ENCODE measurements at places on chromosomes 11 and 22.

GRCh38 chr11:6320411-6321155, at the start of gene CAVIN3:
Gene CAVIN3 (minus strand): TSS chr11:6320501. CDS start chr11:6320476, 25 bp downstream.
- DNase-seq: peak; percentile 48
- no peaks in the 10 kb centered on the region for H3K36me3 ChIP-seq
- peaks cover 52% of the 10 kb centered on the region for H3K4me1 ChIP-seq

DNA sequence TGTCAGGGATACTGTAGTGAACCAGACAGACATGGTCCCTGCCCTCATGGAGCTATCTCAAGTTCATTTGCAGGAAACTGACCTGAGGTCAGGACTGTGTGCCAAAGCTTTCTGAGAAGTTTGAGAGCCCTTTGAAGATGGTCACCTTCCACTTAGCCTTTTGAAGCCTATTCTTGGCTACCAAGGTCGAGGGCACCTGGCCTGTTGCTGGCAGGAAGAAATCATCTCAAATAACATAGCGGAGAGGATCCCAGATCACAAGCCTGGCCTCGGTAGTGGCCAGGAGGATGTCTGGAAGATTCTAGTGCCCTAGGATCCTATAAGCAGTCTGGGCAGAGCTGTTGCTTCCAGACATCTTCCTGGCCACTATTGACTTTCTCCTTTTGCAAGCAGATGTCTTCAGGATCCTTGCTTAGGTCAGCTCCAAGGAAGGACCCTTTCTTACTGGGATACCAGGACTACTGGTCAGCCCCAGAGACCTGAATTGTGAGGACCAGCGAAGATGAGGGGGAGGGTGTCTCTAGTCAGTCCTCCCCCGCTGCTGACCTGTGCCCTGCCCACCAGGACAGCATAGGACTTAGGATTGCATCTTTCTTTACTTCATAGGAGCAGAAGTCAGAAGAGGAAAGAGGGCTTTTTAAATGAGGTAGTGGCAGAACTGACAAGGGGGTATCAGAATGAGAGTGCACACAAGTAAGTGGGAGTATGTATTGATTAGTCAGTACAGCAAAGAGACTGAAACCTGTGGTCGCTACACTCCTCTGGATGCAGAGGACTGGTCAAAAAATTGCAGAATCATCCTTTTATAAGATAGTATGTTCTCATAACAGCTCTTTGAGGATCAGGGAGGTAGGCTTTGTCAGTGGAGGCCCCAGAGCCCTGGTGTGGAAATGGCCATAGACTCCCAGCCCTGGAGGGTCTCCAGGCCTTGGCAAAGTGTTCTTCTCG, 94.8 kb downstream of the TEAD1 start:
- H3K4me1 ChIP-seq: peaks cover 45% of the 10 kb centered on the region
- DNase-seq: no peak
- peak overlapping the region; percentile 17 for H3K27ac ChIP-seq
- H3K36me3 ChIP-seq: peaks cover 8% of the 10 kb centered on the region
- no peaks in the 10 kb centered on the region for H3K27me3 ChIP-seq
- peak overlapping the region; percentile 8 for H3K4me3 ChIP-seq

GRCh38 chr11:35344681-35345574, 74.4 kb downstream of the SLC1A2 start:
- H3K4me3 ChIP-seq: no peak overlapping the region
- no peaks in the 10 kb centered on the region for H3K27me3 ChIP-seq
- H3K36me3 ChIP-seq: no peaks in the 10 kb centered on the region
- no peak overlapping the region for H3K27ac ChIP-seq

DNA sequence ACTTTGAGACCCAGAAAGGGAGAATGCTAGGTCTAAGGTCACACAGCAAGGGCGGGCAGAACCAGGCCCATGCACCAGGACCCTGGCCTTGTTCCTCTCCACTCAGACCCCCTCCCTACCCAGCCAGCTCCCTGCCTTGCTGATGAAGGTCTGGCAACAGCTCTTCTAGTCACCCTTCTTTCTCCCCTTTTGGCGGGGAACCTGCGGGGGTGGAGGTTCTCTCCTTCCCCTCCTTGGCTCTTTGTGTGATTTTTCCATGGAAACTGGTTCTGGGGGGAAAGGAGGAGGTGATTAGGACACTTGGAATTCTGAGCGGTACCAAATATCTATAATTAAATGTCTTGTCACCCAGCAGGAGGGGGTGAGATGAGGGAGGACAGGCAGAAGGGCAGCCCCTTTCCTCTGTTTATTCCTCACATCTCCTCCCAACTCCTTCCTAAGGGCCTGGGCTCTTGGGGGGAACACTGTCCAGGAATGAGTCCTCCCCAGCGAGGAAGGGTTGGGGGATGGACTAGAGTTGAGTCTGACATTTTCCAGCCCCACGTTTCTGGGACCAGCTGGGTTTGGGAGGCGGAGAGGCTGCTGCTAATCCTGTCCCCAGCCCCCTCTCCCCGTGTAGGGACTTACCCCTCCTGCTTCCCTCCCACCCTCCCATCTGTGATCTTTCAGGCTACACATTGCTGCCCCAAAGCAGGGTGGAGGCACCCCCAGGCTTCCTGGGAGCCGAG, 7.4 kb downstream of the ARHGEF17 start:
- H3K4me1 ChIP-seq: peaks cover 24% of the 10 kb centered on the region
- H3K36me3 ChIP-seq: no peaks in the 10 kb centered on the region
- H3K27me3 ChIP-seq: no peaks in the 10 kb centered on the region
- DNase-seq: no peak

DNA sequence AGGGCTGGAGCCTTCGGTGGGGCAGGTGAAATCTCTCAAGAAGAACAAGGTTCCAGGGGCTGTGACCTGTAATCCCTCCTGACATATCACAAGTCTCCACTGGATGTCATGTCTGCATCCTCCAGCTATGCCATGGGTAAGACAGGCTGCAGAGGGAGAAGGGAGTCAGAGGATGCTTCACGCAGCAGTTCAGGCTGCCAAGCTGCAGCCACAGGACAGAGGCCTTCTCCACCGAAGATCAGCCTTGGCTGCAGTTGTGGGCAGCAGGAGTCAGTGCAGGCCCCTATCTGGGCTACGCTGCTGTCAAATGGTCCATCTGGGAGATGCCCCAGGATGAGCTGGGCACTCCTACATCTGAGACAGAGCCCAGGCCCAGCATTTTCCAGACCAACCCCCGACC, 25.0 kb downstream of the DKK3 start:
- no peaks in the 10 kb centered on the region for H3K27me3 ChIP-seq
- no peak overlapping the region for H3K4me3 ChIP-seq
- H3K27ac ChIP-seq: no peak overlapping the region
- no peaks in the 10 kb centered on the region for H3K36me3 ChIP-seq
- no peak for DNase-seq

DNA sequence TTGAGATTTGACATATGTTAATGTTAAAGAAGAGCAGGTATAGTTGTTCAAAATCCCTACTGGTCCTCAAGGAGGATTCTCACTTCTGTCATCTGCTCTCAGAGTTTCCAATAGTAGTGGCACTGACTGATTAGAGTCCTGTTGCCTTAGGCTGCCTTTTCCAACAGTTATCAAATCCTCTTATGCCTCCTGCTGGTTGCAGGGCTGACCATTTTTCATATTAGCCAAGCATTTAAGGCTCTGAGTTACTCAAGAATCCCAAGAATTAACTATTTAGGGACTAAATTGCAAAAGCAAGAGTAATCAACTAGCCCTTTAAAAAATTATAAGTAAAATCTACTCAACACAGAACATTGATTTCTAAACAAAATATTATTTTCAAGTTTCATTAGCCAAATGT, 212.0 kb upstream of the CHORDC1 start:
- H3K36me3 ChIP-seq: no peaks in the 10 kb centered on the region
- H3K4me1 ChIP-seq: no peaks in the 10 kb centered on the region
- no peak overlapping the region for H3K27ac ChIP-seq
- H3K27me3 ChIP-seq: no peaks in the 10 kb centered on the region
- no peak overlapping the region for H3K4me3 ChIP-seq

- H3K27me3 ChIP-seq: no peaks in the 10 kb centered on the region
- H3K4me1 ChIP-seq: peaks cover 13% of the 10 kb centered on the region
- H3K4me3 ChIP-seq: no peak overlapping the region
- no peak overlapping the region for H3K27ac ChIP-seq
- H3K36me3 ChIP-seq: no peaks in the 10 kb centered on the region
Observed at GRCh38 chr11:94922321-94923003, 50.9 kb downstream of the CWC15 start.

- no peak overlapping the region for H3K4me3 ChIP-seq
- DNase-seq: no peak
- no peaks in the 10 kb centered on the region for H3K27me3 ChIP-seq
- H3K27ac ChIP-seq: no peak overlapping the region
Observed at GRCh38 chr11:2122222-2122906, 16.8 kb downstream of the IGF2 start.

DNA sequence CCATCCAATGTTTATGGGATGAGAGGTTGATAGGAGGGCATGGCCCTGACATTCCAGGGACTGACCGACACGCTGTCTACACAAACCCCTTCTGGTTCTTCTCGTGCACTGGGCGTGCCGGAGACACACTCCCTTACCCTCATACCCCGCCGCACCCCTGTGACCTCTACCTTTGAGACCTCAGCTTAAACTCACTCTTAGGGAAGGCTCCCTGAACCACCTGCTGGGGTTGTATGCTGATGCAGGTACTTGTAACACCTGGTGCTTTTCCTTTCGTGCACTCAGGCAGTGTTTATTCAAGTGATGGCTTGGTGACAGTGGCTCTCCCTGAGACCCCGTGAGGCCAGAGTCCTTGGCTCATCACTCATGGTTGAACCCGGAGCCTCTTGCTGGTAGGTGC, 12.0 kb downstream of the PPARA start:
- DNase-seq: no peak
- no peak overlapping the region for H3K27ac ChIP-seq
- no peak overlapping the region for H3K4me3 ChIP-seq
- H3K36me3 ChIP-seq: no peaks in the 10 kb centered on the region
- H3K4me1 ChIP-seq: peaks cover 13% of the 10 kb centered on the region

DNA sequence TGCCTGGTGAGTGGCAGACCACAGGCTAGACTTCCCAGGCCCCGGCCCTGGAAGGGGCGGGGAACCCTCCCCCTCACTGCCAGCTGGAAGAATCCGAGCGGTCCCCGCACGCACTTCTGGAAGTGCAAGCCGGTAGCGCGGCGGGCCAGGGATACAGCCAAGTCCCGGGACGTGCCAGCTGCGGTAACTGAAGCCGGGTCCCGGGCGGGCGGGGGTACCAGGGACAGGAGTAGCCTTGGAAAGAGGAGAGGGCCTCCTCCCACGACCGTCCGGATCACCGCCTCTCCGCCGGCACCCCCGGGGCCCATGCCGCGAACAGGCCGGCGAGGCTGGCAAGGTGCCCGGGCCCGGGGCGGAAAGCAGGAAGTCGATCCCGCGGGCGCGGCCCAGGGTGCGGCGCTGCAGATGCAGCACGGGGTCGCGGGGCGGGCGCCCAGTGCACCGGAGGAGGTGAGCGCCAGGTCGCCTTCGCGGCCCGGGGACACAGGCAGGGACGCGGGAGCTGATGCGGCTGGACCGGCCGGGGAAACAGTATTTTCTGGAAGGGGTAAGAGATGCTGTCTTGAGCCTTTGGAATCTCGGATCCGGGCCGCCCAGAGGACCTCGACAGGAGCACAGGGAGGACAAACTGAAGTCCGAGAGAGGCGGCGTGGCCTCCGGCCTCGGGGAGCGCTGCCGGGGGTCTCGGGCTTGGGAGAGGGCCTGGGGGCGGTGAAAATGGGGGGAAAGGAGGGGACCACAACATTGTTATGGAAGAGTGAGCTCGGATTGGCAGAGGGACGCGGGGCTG, 783 bp upstream of the SLC35C1 start:
- H3K4me3 ChIP-seq: peak overlapping the region; percentile 85
- H3K27me3 ChIP-seq: no peaks in the 10 kb centered on the region
- no peaks in the 10 kb centered on the region for H3K36me3 ChIP-seq
- H3K27ac ChIP-seq: peak overlapping the region; percentile 87

DNA sequence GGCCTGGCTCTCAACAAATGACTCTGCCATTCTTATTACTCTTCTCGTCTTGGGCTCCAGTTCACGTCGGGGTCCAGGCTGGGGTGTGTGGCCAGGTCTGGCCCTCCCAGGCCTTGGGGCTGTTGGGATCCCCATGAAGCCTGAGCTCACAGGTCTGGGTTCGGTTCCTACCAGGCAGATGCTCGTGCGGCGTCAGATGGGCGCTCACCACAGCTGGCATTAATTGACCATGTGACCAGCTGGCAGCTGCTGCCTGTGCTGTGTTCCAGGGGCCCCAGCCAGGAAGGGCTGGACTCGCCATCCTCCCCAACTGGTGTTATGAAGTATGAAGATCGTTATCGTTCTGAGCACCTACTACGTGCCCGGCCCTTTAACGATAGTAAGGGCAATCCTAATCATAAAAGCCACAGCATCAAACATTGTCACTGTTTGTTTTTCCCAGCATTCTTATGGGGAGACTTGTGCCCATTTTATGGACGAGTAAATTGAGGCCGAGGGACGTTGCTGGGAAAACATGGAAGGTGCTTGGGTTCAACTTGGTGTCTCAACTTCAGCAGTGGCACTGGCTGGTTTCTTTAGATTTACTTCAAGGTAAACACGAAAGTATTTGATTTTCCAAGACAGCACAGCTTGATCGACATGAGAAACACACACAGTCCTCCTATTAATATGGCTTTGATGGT, 26.8 kb upstream of the CACNG2 start:
- DNase-seq: no peak
- no peaks in the 10 kb centered on the region for H3K36me3 ChIP-seq
- no peak overlapping the region for H3K4me3 ChIP-seq
- no peak overlapping the region for H3K27ac ChIP-seq
- peaks cover 50% of the 10 kb centered on the region for H3K27me3 ChIP-seq

GRCh38 chr11:5700421-5701054, 10.9 kb downstream of the TRIM22 start:
- no peaks in the 10 kb centered on the region for H3K36me3 ChIP-seq
- no peak for DNase-seq
- H3K4me1 ChIP-seq: no peaks in the 10 kb centered on the region

GRCh38 chr11:116932181-116932580, 94.8 kb upstream of the APOA1 start:
- H3K27me3 ChIP-seq: no peaks in the 10 kb centered on the region
- H3K4me1 ChIP-seq: no peaks in the 10 kb centered on the region
- H3K4me3 ChIP-seq: no peak overlapping the region

- no peak overlapping the region for H3K4me3 ChIP-seq
- no peak overlapping the region for H3K27ac ChIP-seq
- no peaks in the 10 kb centered on the region for H3K36me3 ChIP-seq
Observed at GRCh38 chr11:13076961-13077360, 67.8 kb downstream of the RASSF10 start.

All from HCT116 (cell line).